ENCODE measurements at places on chromosomes 11 and 22.
A peak's percentile ranks its signal among the peaks of the same experiment; 100 is the strongest.

DNA sequence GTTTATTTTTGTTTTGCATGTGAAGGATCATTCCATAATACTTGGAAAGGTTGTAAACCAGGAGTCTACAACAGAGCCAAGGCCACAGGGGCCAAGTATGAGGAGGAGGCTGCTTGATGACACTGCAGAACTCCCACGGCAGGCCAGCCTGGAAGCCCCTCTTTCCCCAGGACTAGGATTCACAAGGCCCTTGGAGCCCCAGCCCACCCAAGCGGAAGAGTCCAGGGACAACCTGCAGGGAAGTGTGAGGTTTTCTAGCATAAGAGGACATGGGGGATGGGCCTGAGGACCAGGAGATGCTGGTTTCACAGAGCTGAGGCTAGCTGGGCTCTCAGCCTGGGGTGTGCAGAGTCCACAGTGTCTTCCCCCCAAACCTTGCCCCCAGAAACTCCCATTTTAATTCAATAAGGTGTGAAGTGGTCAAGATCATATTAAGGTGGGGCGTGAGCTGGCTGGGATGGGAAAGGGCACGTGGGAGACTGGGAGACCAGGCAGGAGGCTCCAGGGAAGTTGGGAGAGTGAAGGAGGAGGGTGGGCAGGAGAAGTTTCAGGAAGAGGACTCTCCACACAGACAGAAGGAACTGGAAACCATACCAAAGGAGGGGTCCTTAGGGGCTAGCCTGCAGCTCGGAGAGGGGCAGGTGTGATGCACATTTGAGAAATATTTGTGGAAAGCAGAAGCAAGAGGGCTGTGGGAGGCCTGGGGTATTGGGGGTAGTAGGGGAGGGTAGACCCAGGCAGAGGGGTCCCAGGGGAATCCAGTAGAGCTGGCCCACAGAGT, 12.4 kb downstream of the GNAZ start:
- no peak for DNase-seq

DNA sequence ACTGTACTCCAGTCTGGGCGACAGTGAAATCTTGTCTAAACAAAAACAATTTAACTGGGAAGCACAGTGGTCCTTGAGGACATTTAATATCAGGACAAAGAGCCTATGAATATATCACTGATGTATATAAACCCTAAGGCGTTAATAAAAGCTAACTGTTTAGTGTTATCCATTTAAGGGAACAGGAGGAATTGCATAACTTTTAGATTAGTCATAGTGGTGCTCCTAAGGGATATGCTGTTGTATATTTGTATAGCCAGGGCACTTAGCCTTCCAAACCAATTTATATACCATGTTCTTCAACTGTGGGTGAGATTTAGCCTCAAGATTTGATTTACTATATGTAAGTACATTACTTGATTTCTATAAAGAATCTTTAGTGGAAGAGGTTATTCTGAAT, 3.0 kb upstream of the CHEK1 start:
- no peak for DNase-seq

GRCh38 chr11:61718621-61719302, 33.7 kb upstream of the MYRF start:
- peak; percentile 86 for DNase-seq

- DNase-seq: no peak
Measured at GRCh38 chr22:36281781-36282327, 28.9 kb downstream of the APOL1 start.

DNA sequence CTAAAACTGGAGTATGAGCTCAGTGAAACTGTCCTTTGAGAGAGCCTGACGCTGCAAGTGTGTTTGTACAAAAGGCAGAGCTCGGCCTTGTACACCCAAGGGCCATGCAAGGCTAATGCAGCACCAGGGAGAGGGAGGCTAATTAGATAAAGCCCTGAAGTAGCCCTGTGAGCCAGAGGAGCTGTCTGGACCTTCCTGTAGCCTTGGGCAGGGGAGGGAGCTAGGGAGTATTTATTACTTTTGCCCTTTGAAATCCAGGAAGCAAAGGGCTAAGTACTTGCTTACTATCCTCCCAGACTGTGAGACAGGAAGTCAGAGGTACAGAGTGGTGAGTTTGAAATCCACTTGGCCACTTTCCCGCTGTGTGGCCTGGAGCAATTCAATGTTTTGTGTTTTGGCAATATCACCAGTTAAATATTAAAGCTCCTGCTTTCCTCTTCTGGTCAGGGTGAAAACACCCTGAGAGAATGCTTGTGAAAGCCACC, 10.2 kb upstream of the LDHA start:
- DNase-seq: peak; percentile 31

- DNase-seq: no peak
Measured at GRCh38 chr11:87356428-87356827, 318.7 kb downstream of the TMEM135 start.

DNA sequence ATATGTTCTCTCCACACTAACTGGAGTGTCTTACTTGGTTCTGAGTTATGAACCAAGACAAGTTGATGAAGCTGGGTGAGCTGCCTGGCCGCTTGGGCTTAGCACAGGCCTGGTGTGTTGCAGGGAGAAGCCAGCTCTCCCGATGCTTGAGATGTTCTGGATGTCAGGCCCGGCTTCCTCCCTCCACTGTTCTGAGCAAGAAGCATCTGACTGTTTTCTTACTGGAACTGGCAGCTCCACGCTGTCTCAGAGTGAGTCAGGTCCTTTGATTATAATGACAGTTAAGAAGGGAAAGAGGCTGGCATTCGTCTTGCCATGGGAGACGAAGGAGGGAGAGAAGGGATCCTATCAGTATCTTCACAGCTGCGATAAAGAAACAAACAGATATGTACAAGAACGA, 46.5 kb upstream of the CRTAM start:
- DNase-seq: no peak

DNA sequence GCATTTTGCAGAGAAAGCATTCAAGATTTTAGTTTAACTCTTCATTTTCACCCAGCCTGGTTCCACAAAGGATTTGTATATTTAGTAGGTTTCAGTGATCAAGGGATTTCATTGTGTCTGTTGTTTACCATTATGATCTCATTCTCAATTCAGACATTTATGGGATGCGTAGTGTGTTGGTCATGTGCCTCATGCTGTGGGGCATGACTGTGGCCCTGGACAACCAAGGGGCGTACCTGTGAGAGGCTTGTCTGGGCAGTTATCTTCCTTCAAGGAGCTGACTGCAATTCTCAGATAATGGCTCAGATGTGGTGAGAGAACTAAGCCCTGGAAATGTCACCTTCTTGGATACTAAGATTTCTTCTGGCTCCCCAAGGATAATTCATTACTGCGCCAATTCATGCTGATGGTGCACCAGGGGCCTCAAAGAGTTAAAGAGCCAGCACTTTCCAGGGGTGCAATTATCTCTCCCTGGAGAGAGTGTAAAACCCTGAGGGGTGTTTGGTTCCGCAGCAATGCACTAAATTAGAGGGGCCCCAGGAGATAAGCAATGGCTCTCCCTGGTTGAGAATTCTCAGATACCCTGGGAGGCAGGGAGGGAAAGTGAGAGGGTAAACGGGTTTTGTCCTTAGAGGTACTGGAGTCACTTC, 32.2 kb downstream of the SLC6A5 start:
- no peak for DNase-seq

DNA sequence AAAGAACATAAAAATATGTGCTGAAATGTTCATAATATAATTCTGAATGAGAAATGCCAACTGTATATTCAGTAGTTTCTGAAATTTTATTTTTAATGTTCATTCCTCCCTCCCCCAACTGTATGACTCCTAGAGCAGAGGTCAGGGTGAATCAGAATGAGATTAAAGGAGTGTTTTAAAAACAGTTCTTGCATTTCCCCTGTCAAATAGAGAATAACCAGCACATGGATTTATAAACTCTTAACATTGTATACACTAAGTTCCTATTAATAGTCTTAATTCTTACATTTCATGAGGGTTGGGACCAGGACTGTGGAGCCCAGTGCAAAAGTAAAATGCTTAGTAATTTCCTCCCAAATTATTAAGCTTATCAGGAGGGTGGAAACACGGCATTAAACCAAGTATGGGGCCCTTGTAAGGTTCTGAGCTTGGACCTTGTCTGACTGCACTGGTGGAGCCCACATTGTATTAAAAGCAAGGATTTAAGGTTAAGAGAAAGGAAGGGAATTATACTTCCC, 474.6 kb upstream of the RAG2 start:
- DNase-seq: no peak

- DNase-seq: no peak
Measured at GRCh38 chr22:49724030-49724892, 103.4 kb downstream of the BRD1 start.

GRCh38 chr22:43039800-43040199, 24.9 kb upstream of the PACSIN2 start:
- DNase-seq: no peak

DNA sequence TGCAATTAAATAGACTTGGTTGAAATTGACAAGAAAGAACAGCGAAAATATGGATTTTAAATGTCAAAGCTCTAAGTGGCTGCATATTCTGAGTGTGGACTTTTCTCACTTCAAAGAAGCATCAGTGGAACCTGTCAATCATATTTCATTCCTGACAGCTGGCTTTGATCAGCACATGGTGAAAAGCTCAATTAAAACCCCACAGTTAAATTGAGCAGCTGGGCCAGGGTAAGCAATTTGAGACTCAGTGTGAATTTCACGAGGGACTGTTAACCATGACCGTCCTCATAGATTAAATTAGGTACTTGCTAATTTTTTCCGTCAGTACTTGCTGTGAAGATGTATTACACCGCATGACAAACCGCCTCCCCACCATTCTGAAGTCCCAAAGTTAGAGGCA, 11.0 kb upstream of the OR10D3 start:
- DNase-seq: peak; percentile 28

DNA sequence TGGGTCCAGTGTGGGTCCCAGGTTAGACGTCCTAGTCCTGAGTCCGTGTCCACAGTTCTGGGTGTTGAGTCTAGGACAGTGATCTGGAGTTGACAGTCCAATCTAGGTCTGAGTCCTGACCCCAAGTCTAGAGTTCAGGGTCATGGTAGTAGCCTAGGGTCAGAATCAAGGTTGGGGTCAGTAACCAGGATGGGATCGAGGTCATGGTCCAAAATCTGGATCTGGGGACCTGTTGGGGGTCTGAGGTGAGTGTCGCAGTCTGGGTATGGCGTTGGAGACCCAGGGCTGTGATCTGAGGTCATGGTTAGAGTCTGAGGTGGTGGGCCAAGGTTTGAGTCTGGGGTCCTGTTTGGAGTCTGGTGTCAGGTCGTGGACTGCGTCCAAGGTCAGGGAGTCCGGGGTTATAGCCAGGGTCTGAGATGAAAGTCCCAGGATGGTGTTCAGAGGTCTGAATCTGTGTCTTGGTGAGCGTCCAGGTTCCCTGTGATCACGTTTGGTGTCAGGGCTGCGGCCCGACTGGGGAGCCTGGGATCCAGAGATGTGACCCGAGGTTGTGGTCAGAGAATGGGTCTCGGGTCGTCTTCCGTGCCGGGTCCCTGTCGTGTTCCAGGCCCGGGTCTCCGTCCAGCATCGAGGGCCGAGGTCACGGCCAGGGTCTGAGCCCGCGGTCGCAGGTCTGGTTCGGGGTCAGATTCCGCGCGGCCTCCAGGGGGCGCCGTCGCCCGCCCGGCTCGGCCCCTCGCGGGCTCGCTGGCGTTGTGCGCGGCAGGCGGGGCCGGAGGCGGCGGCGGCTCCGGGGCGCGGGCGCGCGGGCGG, 432 bp upstream of the GRK2 start:
- peak; percentile 84 for DNase-seq

Measured in retina (tissue), 1 donor.